ENCODE measurements at places on chromosomes 5 and 9.

- no peak for DNase-seq
Observed at GRCh38 chr5:926417-927171, 33.9 kb downstream of the TRIP13 start.

DNA sequence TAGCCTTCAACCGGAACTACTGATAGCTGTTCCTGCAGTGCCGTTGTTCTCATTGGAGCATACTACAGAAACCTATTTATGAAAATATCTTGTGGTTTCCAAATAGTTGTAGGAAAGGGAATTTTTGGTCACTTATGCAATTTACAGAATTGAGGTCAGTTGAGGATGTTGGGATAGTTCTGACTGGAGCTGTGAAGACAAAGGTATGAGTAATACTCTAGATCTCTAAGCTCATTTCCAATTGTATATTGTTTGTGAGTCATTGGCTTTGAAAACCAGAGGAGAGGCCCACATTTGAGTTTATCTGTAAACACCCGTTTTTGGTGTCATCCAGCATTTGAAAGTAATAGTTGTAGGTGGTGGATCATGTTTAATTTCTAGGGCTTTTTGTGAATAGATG, 561.3 kb upstream of the WWC1 start:
- DNase-seq, result peak; percentile 98

DNA sequence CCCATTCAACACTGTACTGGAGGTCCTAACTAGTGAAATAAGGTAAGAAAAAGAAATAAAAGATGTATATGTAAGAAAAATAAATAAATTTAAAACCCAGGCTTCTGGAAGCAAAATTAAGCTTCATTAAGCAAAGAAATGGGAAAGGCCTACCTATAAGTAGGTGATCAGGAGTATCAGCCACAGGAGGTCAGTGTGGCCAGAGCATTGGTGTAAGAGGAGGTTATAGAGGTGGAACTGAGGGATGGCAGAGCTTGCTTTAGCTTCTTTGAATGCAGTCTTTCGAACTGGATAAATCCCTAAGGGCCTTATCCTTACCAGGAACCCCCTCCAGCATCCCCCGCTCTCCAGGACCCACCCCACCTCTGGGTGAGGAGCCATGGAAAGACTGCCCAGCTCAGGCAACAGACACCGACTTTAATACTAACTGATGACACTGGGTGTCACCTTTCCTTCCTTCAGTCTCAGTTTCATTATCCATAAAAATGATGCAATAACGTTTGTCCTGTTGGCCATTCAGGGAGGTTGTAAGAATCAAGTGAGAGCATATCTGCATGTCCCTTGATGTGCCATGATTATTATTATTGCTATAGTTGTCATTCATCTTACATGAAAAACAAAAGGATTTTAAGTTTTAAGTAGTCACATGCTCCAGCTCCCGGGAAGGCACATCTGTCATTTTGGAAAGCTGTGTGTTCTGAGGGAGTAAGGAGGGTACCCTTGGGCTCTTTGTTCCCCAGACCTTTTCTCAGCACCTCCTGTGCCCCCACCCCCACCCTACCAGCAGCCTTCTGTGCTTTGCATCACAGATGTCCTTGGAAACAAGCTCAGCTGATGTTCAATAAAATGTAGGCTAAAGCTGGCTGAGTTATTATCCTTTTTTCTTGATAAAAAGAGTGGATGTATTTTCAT, 50.8 kb upstream of the CTNNA1 start:
- no peak for DNase-seq

- DNase-seq, result no peak
Observed at GRCh38 chr9:136088939-136089696, 6.0 kb downstream of the NACC2 start.
